ENCODE measurements at places on chromosomes 7 and 10.

DNA sequence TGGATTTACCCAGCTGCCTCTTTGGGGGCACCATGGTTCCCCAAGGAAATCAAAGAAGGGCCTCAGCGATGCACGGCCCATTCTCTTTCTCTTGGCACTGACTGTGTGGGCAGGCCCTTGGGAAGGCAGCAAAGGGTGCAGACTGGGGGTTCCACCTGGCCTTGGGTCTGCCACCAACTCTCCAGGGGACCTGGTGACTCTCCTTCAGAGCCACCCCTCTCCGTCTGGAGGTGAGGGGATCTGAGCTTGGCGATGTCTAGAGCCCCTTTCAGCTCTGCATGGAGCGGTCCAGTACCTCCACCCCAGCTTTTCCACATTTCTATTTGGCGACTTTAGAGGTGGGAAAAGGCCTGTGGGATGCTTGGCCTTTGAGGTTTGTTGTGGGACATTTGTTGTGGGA, 69.1 kb downstream of the C10orf120 start:
- DNase-seq: no peak

- no peak for DNase-seq
These were observed 420.5 kb downstream of the RPS24 start for GRCh38 chr10:78454123-78454645.

DNA sequence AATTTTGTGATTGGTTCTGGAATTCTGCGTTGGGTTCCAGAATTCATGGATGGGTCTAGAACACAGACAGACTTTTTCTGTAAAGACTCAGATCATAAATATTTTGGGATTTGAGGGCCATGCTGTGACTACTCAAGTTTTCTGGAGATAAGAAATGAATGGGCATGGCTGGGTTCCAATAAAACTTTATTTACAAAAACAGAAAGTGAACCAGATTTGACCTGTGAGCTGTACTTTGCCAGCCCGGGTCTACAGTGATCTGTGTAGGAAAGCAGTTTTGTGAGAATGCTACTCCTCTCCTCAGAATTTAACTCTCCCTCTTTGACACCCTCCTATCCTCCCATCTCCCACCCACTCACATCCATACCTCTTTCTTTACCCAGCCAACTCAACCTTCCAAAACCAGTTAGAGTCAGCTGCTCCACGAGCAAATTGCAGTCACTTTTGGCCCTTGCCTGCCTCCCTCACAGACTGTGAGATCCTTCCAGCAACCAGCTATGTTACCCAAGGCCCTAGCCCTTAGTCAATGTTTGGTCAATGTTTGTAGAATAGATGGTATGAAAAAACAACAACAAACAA, 312.8 kb upstream of the ZMIZ1 start:
- DNase-seq: no peak

- no peak for DNase-seq
These were observed 84.8 kb upstream of the AGBL3 start for GRCh38 chr7:134901389-134902020.

DNA sequence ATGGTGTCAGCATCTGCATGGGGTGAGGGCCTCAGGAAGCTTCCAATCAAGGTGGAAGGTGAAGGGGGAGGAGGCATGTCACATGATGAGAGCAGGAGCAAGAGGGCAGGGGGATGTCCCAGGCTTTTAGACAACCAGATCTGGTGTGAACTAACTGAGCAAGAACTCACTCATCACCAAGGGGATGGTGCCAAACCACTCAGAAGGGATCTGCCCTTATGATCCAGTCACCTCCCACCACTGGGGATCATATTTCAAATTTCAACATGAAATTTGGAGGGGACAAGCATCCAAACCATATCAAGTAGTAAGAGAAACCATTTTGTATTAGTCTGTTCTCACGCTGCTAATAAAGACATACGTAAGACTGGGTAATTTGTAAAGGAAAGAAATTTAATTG, 33.6 kb downstream of the THNSL1 start:
- no peak for DNase-seq

GRCh38 chr7:101947899-101948298, 130.5 kb downstream of the CUX1 start:
- DNase-seq: no peak

DNA sequence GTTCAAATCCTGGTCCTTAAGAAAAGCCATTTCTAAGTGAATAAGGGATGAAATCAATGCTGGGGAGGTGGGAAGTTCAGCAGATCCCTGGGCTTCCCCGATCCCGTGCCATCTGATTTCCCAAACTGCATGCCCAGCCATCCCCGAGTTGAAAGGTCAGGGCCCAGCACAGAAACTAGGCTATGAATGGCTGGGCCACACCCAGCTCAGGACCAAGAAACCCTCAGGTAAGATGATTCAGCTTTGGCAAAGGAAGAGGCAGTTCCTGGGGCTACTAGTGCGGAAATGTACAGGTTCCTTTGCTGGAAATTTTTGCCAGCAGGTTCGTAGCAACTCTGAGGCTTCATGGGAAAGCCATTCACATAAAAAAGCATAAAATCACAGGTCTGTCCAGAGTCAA, 182.7 kb downstream of the FAM107B start:
- DNase-seq: no peak

- DNase-seq: no peak
These were observed 209.9 kb upstream of the TBX20 start for GRCh38 chr7:35463751-35464150.

- no peak for DNase-seq
These were observed 150.5 kb downstream of the ELAPOR2 start for GRCh38 chr7:86908948-86909347.

GRCh38 chr7:139294241-139294640, 46.9 kb upstream of the FMC1 start:
- no peak for DNase-seq

DNA sequence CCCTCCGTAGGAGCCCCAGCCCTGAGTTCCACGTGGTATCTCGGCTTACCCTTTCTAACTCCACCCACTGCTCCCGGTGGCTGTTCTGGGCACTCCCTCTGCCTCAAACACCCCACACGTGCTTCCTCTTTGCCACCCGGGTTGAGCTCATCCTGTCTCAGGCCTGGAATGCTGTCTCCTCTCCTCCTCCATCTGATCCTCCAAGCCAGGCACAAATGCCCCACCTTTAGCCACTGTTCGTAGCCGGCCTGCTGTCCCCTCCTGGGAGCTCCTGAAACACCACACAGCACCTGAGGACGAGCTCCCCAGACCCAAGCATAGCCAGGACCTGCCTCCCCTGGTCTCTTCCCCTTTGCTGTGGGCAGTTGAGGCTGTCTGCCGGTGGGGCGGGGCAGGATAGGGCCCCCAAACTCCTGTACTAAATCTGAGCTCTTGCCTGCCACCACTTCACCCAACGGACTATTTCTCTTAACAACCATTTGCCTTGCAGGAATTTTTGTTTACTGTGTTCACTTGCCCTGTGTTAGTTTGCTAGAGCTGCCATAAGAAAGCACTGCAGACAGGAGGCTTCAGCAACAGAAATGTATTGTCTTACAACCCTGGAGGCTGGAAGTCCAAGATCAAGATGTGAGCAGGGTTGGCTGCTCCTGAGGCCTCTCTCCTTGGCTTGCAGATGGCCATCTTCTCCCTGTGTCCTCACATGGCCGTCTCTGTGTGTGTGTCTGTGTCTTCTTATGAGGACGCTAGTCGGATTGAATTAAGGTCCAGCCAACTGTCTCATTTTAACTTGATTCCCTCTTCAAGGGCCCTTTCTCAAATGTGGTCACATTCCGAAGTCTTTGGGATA, 58.3 kb upstream of the SHH start:
- DNase-seq: no peak

DNA sequence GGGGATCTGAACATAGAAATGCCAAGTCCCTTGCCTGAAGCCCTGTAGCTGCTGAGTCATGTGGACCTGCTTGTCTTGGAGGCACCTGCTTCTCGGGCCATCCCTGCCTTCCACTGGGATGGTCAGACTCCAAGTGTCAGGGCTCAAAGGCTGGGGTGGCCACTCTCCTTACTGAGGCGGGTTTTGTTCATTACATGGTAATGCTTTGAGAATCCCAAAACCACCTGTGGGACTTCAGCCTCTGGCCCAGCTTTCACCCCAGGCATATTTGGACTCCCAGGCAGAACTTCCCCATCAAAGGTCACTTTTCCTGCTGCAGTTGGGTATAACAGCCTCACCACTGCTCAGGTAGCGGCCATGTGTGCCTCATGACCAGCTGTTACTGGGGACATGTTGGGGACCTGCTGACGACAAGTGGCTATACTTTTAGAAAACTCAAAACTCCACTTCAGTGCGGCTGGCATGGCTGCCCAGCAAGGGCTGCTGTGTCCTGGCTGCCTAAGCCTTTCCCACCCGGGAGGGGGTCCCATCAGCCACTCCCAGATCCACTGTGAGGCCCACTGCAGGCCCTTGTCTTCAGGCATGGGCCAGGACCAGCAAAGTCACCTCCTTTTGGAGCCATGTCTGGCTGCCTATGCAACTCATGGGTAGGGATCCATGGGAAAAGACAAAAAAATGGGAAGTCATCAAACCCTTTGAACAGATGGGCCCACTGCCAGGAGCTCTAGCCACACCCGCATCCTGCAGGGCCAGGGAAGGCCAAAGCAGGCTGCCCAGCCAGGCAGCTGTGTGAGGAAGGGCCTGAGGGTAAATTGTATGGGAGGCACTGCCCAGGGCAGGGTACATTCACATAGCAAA, 96.7 kb downstream of the ARHGAP22 start:
- DNase-seq: no peak

DNA sequence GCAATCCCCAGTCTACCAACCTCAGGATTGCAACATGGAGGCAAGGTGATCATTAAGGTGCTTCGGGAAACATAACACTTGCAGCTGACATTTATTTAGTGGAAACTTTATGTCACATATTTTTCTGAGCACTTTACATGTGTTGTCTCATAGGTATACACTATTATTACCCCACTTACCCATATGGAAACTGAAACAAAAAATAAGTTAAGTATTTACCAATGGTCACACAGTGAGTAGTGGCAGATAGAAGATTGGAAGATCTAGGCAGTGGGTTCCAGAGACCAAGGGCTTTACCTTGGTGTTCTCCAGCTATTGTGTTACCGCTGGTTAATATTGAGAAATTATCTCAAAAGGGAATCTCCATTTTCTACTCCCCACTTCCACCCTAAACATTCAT, 1279.1 kb upstream of the SORCS1 start:
- DNase-seq: no peak

GRCh38 chr10:125329056-125329455, 168.7 kb upstream of the CTBP2 start:
- DNase-seq: no peak

DNA sequence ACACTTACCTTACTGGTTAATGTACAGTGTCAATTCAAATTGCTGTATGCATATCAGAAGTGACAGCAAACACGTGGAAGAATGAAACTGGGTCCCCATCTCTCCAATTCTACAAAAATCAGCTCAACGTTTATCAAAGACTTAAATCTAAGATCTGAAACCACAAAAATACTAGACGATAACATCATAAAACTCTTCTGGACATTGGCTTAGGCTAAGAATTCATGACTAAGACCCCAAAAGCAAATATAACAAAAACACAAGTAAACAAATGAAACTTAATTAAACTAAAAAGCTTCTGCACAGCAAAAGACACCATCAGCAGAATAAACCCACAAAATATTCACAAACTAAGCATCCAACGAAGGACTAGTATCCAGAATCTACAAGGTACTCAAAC, 35.9 kb upstream of the PFKP start:
- DNase-seq: no peak

- no peak for DNase-seq
These were observed 2.2 kb downstream of the EMX2 start for GRCh38 chr10:117544711-117545140.

GRCh38 chr7:80869821-80870751, 48.8 kb downstream of the SEMA3C start:
- no peak for DNase-seq

- no peak for DNase-seq
These were observed 36.3 kb downstream of the JAZF1 start for GRCh38 chr7:28144266-28144665.

- no peak for DNase-seq
These were observed 63.6 kb downstream of the ANKRD7 start for GRCh38 chr7:118288098-118288497.

DNA sequence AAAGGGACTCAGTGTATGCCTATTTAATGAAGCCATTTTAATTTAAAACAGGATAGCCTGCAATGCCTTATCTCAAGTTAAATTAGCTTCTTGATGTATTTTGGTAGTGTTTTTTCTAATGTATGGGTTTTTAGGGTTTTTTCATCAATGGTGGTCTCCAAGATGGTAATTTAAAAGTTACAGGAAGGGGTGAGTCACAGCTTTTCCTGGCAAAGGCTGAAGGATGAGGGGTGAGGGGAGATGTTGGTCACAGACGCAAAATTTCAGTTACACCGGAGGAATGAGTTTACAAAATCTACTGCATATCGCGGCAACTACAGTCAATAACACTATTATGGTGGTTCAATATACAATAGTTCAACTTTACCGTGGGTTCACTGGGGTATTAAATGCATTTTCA, 31.6 kb downstream of the CCDC3 start:
- no peak for DNase-seq

DNA sequence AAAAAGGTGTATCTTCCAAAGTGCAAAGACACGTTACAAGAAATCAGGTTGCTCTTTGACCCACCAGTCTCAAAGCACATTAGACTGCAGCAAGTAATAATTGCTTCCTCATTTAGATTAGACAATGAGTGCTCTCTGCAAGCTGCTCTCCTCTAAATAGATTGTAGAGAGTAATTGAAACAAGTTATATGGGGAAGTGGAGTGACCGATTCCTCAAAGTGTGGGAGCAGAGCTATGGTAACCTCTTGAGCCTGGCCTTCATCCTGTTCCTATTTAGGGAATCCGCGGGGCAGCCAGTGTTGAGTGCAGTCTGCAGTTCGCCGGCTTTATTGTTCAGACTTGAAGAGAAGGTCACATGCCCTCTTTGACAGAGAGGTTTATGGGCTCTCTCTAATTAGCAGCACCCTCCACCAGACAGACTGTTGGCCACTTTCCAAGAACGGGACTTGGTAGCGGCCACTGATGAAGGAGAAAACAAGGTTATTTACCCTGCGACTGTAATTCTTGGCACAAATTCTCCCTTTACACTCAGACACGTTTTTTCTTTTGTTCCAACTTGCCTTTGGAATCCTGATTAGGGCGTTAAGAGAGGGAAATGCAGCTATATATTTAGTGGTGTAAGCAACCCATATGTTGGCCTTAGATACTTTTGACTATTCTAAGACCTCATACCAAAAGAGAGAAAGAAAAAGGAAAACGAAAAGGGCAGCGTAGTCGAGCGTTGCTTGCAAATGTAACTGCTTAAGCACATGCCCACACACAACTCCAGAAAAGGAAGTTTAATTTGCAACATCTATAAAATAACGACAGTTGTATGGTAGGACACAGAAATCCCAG, 107.5 kb downstream of the REEP3 start:
- no peak for DNase-seq

GRCh38 chr7:122588621-122589020, 110.3 kb downstream of the RNF133 start:
- DNase-seq: no peak

DNA sequence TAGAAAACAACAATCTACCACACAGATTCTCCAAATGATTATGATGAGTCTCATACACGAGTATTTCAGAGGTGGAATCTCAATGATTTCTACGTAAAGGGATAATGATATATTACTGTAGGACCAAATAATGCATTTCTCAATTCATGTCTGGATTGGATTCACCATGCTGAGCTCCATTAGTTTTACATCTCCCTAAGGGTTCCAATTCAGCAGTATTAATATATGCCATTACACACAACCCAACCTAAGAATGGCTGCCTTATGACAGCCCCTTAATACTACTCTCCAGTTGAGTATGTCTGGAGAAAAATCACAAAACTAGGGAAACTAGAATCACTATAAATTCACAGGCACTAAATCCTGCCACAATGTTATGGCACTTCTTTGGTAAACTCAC, 234.3 kb upstream of the PLXNA4 start:
- DNase-seq: no peak

GRCh38 chr7:87038993-87039690, 20.3 kb downstream of the ELAPOR2 start:
- no peak for DNase-seq
